Epithelial cell of umbilical artery (primary cell): ENCODE measurements at places on chromosomes 4 and X. TPM values are rescaled to one million over a fixed set of nuclear protein-coding genes. Genes with fewer than 3 reads are reported as not detected.

The HS3ST1 gene
- total RNA-seq: under 0.01 TPM in 2 replicates

The GPR78 gene
- total RNA-seq: not detected in 2 replicates

The HSD17B13 gene
- total RNA-seq: not detected in 2 replicates

The TMEM154 gene
- 4.5 and 7.8 TPM in 2 replicates for total RNA-seq

The TRIM60 gene
- not detected in 2 replicates for total RNA-seq

The ARR3 gene
- not detected in 2 replicates for total RNA-seq

The CCDC158 gene
- under 0.01 TPM in 1 of 2 replicates, not detected in the other for total RNA-seq

The KCNIP4 gene
- total RNA-seq: 0.32 and 0.46 TPM in 2 replicates

The CT45A6 gene
- total RNA-seq: not detected in 2 replicates

The CLGN gene
- 0.32 and 2.1 TPM in 2 replicates for total RNA-seq

The CCDC149 gene
- total RNA-seq: 4.3 and 13.0 TPM in 2 replicates

The MAGEA9B gene
- total RNA-seq: not detected in 2 replicates

The TEC gene
- total RNA-seq: under 0.01 and 0.30 TPM in 2 replicates

The UGT2B7 gene
- not detected in 2 replicates for total RNA-seq
